ENCODE measurements at places on chromosomes 16 and 17.

GRCh38 chr17:4527566-4528125 is 27.5 kb downstream of the MYBBP1A start:
- no peak for DNase-seq

- DNase-seq, result no peak
These were observed 817.5 kb downstream of the CDH11 start for GRCh38 chr16:64304396-64304795.

- DNase-seq, result no peak
These were observed 780.2 kb upstream of the CA10 start for GRCh38 chr17:52938623-52939230.

- DNase-seq, result peak; percentile 47
These were observed 21.4 kb downstream of the ALOX15B start for GRCh38 chr17:8060274-8060673.

DNA sequence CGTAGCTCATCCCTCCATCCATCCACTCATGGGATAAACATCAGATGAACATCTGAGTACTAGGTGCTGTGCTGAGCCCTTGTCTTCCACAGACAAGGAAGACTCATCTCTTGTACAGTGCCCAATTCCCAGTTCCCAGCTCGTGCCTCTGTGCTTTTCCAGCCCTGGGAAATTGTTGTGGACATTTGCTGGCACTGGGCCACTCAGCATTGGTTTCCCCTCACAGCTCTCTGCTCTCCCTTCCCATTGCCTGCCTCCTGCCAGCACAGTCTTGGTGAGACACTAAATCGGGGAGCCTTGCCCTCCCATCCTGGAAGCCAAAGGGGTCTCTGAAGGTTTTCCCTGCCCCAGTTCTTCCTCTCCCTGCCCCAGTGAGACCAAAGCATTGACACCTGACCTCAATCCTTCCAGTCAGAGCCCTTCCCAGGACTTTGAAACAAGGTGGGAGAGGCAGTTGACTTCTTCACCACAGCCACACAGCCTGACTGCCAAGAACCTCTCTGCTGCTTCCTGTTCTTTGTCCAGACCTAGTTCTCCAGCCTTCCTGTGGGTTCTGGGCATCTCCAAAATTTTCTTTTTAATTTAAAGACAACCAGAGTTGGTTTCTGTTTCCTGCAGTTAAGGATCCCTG is 50.2 kb downstream of the WSB1 start:
- DNase-seq, result no peak

- no peak for DNase-seq
These were observed 55.1 kb downstream of the ZNRF1 start for GRCh38 chr16:75053791-75054555.

Measured in T1000 (cell line).